ENCODE measurements at places on chromosomes 4 and X.

- peak; percentile 85 for DNase-seq
These were observed 275.1 kb downstream of the GPM6A start for GRCh38 chr4:175536852-175537453.

DNA sequence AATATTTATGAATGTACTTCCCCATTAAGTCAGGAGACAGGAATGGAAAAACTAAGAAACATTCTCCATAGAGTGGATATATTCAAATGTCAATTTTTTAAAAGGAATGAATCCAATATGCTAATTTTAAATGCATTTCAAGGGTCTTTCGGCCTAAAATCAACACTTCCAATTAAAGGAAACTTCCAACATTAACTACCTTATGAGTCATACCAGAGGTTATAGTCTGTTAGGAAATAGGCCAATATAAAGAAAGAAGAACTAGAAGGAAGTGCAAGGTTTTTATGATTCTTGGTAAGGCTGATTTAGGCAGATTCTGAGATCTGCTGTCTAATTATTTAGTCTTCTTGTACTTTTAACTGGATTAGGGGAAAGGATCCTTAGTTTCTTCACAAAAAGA lies 260.1 kb upstream of the EDNRA start:
- DNase-seq: peak; percentile 32

- DNase-seq: no peak
These were observed 189.6 kb upstream of the POF1B start for GRCh38 chrX:85569096-85569495.

- no peak for DNase-seq
These were observed 61.9 kb downstream of the TSC22D3 start for GRCh38 chrX:107713543-107714205.

- peak; percentile 39 for DNase-seq
These were observed 99.2 kb upstream of the TENM3 start for GRCh38 chr4:182143822-182144625.

DNA sequence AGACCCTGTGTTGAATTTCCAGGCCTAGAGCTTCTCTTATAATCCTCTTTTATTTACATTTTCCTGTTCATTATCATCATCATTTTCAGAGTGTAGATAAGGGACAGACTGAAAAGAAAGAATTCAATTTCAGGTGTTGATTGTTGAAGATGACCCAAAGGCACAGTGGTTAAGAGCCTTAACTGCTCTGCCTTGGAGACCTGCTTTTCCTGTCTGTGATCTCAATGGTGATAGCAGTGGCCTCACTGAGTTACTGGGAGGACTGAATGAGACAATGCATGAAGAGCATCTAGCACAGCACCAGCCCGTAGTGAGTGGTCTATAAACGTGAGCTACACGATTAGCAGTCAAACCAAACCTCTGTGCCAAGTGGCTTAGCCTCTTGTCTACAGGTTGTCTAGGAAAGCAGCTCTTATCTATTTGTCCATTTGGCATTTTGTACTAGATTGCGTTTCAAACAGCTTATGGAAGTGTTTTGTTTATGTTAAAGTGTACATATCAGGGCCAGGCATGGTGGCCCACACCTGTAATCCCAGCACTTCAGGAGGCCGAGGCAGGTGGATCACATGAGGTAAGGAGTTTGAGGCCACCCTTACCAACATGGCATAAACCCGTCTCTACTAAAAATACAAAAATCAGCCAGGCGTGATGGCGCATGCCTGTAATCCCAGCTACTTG lies 41.5 kb downstream of the SETD7 start:
- no peak for DNase-seq

- no peak for DNase-seq
These were observed 753.8 kb upstream of the PCDH7 start for GRCh38 chr4:29966386-29966785.

- DNase-seq: no peak
These were observed 1233.3 kb upstream of the PABPC4L start for GRCh38 chr4:135434936-135435335.

DNA sequence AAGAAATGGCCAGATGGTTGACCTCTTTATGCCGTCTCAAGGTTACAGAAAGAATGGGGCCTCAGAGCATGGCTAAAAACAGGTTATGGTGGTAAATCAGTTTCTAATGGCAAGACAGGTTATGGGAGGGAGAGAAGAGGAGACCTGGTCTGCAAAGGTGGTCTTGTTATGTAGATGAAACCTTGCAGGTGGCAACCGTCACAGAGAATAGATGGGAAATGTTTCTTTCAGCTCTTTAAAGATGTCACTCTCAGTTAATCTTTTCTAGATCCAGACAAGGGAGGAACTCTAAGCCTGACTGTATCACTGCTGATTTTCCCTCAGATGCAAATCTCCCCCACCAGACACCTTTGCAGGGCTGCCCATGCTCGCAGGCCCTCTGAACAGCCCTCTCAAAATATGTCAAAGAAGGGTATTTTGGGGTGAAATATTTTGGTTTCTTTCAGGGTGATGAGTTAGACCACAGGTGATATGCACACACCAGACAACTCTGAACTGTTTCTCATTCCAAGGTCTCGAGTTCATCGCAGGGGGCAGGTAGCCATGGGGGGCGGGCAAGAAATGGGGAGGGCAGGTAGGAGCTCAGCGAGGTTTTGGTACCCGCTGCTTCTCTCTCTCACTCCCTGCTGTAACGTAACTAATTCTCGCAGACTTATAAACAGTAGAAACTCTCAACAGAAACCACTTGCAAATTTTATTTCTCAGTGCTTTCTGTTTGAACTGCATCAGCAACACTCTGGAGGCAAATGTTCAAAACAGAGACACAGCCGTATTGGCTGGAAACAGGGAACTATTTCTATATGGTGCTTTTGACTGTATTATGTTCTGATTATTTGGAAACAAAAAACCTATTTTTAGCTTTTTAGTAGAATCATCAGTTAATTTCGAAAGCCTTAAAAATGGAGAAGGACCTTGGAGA lies 32.4 kb downstream of the CASP3 start:
- no peak for DNase-seq

GRCh38 chr4:10589799-10590198 lies 94.8 kb downstream of the CLNK start:
- peak; percentile 71 for DNase-seq

DNA sequence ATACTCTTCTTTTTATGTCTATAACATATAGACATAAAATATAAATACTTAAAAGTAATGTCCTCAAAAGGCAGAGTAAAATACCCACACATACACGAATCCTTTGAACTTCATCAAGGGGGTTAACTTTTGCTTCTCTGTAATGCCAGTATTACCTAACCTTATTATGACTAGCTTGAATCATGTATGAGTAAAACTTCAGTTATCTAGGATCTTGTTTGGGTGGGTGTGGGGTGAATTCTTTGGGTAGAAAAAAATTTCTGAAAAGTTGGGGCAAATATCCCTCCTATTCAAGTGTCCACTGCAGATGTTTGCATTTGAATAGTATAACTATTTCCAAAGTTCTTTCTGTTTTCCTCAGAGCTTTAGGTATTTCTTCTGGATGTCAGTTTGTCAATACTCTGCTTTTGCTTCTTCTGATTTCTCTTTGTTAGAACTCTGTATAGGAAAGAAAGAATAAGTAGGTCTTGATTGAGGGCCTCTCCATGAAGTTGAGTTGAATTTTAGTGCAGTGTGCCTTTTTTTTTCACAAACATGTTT lies 173.8 kb downstream of the ADGRL3 start:
- no peak for DNase-seq

GRCh38 chrX:43121637-43122036 lies 343.7 kb upstream of the PPP1R2C start:
- DNase-seq: no peak

DNA sequence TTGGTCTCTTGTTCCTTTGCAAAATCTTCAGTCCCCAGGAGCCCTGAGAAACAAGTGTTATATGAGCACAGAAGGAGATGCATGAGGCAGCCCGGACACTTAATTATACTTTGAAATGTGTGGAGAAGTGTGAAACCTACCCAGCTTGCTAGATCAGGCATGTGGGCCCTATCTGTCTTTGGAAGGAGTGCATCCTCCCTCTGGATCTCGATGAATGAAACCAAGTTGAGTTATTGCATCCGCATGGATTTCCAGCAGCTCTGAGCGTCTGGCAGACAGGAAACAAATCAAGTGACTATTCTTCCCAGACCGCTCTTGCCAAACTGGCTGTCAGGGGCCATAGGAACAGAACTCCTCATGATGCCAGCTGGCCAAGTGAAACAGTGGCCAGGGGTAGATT lies 19.6 kb upstream of the SOWAHD start:
- DNase-seq: no peak

DNA sequence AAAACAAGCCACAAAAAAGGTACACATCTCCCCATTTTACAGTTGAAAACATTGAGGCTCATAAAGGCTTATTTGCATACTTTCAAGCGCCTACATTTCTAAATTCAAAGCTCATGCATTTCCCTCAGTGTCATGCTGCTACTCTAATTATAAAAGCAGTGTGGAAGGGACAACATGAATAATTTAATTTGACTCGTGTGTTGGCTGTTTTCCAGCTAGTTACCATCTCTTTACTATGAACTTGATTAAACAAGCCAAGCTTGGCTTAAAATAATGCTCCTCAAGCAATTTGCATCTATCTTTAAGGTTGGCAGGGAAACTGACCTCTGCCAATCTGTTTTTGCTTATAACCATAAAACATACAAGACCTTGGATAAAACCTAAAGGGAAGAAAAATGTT lies 252.5 kb upstream of the NEIL3 start:
- no peak for DNase-seq

DNA sequence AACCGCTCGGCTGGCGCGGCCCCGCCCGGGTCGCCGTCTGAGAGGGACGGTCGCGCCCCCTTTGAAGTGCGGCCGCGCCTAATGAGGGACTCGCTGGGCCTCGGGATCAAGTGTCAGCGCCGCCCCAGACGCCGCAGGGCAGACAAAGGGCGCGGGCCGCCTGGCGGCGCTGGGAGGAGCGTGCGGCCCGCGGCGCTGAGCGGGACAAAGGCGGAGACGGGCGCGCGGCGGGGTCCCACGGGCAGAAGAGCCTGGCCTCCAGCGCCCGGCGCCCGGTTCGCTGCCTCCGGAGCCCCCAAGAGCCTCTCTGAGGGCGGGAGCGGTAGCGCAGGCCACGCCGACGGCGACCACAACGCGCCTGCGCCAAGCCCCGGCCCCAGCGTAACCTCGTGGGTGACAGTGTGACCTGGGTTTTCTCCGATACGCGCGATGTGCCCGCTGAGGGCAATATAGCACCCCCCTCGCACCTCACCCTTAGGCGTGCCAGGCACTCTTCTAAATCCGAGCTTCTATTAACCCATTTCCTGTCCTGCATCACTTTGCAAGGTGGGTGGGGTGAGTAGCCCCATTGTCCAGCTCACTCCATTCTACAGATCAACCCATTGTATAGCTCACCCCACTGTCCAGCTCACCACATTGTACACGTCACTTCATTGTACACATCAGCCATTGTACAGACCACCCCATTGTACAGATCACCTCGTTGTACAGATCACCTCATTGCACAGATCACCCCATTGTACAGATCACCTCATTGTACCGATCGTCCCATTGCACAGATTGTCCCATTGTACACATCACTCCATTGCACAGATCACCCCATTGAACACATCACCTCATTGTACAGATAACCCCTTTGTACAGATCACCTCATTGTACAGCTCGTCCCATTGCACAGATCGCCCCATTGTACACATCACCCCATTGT lies 33.7 kb upstream of the STX18 start:
- peak; percentile 54 for DNase-seq

DNA sequence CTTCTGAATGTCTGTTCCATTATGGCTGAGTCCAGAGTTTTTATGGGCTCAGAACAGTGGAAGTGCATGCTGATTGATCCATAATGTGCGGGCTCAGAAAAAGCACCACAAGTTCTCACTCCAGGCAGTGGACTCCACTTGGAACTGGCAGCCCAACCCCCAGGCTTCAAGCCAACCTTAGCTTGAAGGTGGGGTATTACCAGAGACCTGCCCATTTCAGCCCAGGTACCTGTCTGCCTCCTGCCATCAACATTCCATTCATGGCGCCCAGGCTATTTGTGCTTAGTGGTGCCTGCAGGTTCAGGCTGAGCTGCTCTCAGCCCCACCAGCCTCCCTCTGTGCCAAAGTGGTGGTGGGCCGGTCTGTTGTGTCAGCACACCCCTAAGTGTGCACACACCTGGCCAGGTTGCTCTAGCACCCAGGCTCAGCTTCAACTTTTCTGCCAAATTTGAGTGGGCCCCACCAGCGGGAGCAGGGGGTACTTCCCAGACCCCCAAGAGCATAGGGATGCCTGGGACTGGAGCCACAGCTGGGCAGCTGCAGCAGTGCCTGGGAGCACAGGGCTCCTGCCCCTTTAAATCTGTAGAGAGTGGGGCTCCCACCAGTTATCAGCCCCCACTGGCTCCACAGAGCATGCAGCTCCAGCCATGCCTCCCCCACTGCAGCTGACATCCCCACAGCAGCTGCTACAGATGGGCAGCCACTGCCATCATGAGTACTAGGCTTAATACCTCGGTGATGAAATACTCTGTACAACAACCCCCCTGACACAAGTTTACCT lies 1025.3 kb downstream of the PCDH19 start:
- no peak for DNase-seq

- DNase-seq: no peak
These were observed 115.2 kb downstream of the NAA11 start for GRCh38 chr4:79210636-79211049.

- no peak for DNase-seq
These were observed 168.6 kb downstream of the MAML3 start for GRCh38 chr4:139985401-139985800.

DNA sequence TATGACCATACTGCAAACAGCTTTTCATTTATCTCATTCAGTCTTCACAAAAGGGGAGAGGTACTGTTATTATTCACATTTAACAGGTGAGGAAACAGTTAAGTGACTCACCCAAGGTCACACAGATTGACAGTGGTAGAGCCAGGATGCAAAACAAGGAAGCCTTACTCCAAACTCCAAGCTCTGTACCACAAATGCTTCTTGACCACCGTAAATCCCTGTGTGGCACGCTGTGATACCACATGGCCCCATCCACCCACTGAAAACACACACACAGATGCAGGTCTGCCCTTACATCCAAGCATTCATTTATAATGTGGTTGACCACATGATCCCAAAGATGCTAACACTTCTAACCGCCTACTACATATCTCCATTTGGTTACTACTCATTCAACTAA lies 129.5 kb downstream of the TSPAN5 start:
- no peak for DNase-seq

- no peak for DNase-seq
These were observed 20.6 kb downstream of the RTL5 start for GRCh38 chrX:72110876-72111708.

DNA sequence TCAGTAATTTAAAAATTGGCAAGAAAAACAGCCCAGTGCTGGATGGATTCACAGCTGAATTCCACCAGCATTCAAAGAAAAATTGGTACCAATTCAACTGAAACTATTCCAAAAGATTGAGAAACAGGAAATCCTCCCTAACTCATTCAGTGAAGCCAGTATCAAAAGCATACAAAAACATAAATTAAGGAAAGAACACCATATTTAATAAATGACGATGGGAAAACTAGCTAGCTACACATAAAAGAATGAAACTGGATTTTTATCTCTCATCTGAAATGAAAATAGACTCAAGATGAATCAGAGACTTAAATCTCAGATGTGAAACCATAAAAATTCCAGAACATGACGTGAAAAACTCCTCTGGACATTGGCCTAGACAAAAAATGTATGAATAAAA lies 516.8 kb upstream of the SPANXN1 start:
- no peak for DNase-seq

- no peak for DNase-seq
These were observed 1858.6 kb upstream of the ADGRL3 start for GRCh38 chr4:59341506-59341905.
